Upper lobe of left lung (tissue), 6 donors: ENCODE measurements at places on chromosomes 13 and 19. TPM values are rescaled to one million over a fixed set of nuclear protein-coding genes. Genes with fewer than 3 reads are reported as not detected.

Gene ZNF382
- 0.78 TPM for total RNA-seq

Gene B9D2
- 17.2 TPM for total RNA-seq

Gene CBY2
- total RNA-seq = not detected

Gene CLDN10
- total RNA-seq = 1.6 TPM

Gene LRRC25
- total RNA-seq = 4.6 TPM

Gene PLVAP
- 8.5 TPM for total RNA-seq

Gene TMEM86B
- 4.3 TPM for total RNA-seq

Gene PRTN3
- total RNA-seq = not detected

Gene HS6ST3
- 0.03 TPM for total RNA-seq

Gene PDX1
- total RNA-seq = not detected

Gene TSHZ3
- total RNA-seq = 8.4 TPM

Gene LGALS14
- total RNA-seq = not detected

Gene KL
- total RNA-seq = 7.0 TPM

Gene WDR62
- total RNA-seq = 7.6 TPM

Gene SOX21
- not detected for total RNA-seq

Gene TMEM38A
- total RNA-seq = 6.5 TPM

Gene CC2D1A
- 35.1 TPM for total RNA-seq

Gene CRX
- not detected for total RNA-seq

Gene YJEFN3
- 7.3 TPM for total RNA-seq

Gene PTOV1
- 62.9 TPM for total RNA-seq

Gene ATP13A1
- 256 TPM for total RNA-seq

Gene SLC6A16
- 2.5 TPM for total RNA-seq

Gene EDDM13
- not detected for total RNA-seq

Gene GPR183
- 11.1 TPM for total RNA-seq

Gene TMEM147
- total RNA-seq = 94.2 TPM

Gene ICAM3
- total RNA-seq = 25.6 TPM

Gene PBX4
- 2.0 TPM for total RNA-seq

Gene ATXN8OS
- not detected for total RNA-seq

Gene APOC4
- not detected for total RNA-seq

Gene ZIC5
- total RNA-seq = not detected

Gene U2AF2
- total RNA-seq = 294 TPM

Gene TEX101
- total RNA-seq = not detected

Gene JSRP1
- total RNA-seq = not detected

Gene RNF17
- not detected for total RNA-seq

Gene PRR19
- not detected for total RNA-seq

Gene C1QTNF9B
- not detected for total RNA-seq

Gene MUC16
- 0.43 TPM for total RNA-seq

Gene NLRP9
- not detected for total RNA-seq

Gene ZNF880
- total RNA-seq = 12.3 TPM

Gene LRG1
- total RNA-seq = 19.9 TPM

Gene ZNF763
- total RNA-seq = 7.9 TPM

Gene UQCRFS1
- 36.6 TPM for total RNA-seq

Gene IGFL4
- not detected for total RNA-seq

Gene PPP1R37
- 57.6 TPM for total RNA-seq

Gene TOMM40
- 55.8 TPM for total RNA-seq

Gene SHC2
- total RNA-seq = 41.5 TPM

Gene PRR22
- total RNA-seq = 1.8 TPM
